ENCODE measurements at places on chromosomes 2 and 18.
A peak's percentile ranks its signal among the peaks of the same experiment; 100 is the strongest.

DNA sequence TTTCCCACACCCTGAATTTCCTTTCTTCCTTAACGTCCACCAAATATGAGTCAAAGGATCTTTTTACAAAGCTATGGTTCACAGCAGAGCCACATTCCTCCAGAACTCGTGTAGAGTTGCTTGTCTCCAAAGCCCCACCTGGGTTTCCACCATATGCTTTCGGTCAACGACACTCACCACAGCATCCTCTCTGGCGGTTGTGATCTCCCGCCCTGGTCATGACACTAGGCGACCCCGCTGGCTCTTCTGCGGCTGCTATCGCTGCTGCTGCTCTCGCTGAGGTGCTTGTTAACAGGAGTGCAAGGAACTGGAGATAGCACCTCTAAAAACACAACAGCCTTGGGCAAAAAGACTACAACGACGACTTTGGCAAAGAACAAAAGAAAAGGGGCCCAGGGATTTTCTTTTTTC, 340 bp downstream of the SLC40A1 start:
- DNase-seq = peak; percentile 71

GRCh38 chr18:31125878-31126277, 23.7 kb upstream of the DSC2 start:
- no peak for DNase-seq

DNA sequence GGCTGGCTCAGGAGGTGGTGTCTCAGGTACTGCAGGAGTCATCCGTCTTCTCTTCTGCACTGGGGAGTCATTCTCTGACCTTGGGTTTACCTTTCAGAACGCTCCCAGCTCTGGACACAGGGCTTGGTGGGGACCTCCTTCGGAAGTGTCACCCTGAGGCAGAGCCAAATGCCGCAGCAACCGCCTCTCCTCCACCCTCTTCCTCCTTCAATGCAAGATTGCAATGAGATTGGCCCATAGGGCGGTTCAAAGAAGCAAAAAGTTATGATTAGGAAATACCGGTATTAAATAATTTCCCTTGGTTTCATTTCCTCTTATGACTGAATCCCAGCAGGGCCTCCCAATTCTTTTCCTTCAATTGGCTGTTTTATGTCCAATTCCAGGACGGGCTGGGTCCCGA, 178.8 kb downstream of the ACKR3 start:
- DNase-seq = peak; percentile 33

DNA sequence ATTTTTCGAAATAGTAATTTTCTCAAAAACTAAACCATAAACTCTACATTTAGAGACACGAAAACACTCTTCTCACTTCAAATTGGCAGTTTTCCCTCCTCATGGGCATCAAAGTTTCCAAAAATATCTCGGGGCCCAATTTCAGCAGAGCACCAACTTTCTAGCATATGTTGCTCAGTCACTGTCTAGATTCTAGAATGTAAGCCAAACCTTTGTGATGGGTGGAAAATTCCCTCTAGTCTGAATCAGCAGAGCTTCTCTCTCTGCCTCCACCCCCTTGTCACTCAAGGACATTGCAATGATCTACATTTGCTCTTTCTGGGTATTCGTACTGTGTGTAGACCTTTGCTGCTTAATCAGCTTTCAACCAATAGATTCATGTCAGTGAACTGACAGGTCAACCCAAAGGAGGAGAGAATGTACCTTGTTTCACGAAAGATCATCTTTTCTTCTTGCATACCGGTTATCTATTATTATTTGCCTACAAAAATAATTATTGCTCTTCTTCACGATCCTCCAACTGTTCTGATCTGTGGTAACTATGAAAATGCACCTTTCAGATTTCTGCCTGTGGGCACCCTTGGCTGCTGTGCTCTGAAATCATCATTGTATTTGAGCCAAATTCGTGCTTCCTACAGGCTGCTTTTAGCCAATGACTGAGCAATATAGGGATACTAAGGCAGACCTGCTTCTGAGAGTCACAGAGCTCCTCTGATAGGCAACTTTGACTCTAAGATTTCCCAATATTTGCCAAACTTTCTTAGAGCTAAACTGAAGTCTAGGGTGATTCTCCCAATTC, 38.7 kb upstream of the GLS start:
- no peak for DNase-seq

- no peak for DNase-seq
Observed at GRCh38 chr2:148885988-148886387, 11.0 kb downstream of the KIF5C start.

DNA sequence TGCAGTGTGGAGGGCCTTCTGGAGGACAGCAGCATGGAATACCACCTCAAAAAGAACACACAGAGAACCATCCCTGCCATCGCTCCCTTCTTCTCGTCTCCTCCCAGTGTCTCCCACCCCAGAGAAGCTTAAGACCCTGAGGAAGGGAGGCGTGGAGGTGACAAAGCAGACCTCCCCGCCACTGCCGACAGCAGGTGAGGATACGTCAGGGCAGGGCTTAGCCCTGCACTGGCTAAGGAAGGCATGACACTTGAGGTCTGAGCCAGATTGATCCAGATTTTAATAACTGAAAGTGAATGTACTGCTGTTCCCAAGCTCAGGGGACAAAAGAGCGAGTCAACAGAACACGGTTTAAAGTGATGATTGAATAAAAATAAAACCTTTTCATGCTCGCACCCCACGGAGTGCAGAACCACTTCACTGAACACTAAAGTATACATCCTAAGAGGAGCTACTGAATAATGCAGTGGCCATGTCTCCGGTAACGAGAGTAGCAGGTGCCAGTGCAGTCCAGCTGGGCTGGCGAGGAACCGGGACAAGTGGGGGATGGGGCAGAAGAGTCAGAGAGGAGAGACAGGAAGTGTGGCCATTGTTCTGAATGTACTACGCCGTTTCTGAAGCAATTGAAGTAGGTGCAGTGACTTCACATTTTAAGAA, 391.0 kb downstream of the CDH2 start:
- DNase-seq = no peak

DNA sequence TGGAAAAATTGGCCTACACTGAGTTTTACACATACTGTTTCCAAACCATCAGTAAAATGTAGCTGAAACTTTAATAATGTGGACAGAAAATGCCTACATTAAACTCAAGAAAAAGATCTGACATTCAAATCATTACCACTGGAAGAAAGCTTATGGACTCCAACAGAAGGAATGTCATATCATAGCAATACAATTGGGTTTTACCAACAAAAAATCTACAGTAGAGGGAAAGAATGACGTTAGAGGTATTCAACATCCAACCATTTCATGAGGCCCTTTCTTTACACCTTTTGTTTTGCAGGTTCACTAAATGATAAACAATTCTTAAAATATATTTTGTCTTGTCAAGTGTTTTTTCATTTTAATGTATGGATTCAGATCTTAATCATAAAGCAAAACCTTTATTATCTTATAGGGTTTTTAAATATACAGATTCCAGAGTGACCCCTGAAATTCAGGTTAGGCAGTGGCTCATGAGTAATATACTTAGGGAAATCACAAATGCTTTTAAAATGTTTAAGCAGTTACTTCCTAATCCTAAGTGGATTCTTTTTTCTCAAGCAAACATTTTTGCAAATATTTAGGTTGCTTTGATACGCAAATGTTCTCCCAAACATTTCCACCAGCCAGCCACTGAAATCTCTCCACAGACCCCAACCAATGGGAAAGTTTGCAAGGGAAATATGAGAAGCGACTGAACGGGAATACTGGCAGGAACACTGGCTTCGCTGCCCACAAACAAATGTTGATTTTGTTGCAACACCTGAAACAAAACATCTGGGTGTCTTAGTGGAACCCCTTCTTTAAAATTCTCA, 168.7 kb downstream of the TCF4 start:
- DNase-seq = no peak

- no peak for DNase-seq
Observed at GRCh38 chr2:181790716-181791649, 100.5 kb upstream of the ITPRID2 start.

GRCh38 chr18:67282796-67283195, 233.7 kb downstream of the DSEL start:
- no peak for DNase-seq

DNA sequence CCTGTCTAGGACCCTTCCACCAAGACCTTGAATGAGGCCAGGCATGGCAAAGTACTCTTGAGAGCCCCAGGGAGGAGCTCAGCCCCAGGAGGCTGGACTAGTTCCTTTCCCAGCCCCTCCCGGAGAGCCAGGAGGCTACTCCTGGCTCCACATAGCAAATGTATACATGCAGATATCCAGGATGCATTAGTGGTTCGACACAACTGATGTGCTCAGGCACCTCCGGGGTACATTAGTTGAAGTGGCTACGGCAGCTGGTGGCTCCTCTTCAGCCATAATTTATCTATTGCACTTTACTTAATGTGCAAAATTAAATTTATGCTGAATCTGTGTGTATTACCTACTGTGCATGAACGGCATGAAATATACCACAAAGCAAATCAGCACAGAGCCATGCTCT, 182.8 kb upstream of the MEIS1 start:
- DNase-seq = no peak

DNA sequence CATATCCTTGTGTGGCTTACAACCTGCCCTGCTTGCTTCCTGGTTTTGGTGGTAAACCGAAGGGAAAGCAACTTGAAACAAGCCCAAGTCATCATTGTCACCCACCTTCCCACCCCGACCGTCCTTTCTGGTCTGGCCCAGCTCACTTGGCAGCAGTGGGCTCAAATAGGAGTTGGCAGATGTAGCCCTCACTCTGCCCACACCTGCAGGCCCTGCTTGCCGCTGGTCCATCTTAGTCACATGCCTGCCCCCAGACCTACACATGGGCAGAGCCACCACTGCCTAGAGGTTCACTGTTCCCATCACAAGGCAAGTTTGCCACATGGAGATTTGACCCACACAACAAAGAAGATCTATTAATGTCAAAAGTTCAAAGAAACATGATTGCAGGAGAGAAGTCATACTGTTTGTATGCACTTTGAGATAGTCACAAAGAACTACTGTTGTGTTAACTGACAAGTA, 9.3 kb downstream of the EIPR1 start:
- no peak for DNase-seq

GRCh38 chr2:20486571-20486970, 39.7 kb downstream of the RHOB start:
- no peak for DNase-seq

DNA sequence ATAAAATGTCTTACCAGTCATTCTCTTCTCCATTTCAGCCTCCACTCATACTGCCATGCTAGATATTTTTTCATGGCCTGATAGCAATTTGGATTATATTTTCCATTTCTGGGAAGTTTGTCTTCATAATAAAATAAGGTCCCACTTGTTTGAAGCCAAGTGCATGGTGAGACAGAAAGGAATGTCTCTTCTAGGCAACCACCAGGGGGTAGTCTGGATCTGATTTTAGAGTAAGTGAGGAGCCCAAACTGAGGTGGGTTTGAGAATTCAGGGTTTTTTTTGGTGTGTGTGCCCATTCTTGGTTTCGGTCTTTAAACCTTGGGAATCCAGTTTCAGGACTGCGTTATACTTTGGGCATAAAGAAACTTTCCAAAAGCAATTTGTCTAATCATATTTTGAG, 315.5 kb downstream of the RPRM start:
- DNase-seq = no peak

GRCh38 chr2:239826786-239827522, 198.2 kb downstream of the NDUFA10 start:
- DNase-seq = peak; percentile 33

- DNase-seq = no peak
Observed at GRCh38 chr2:1586923-1587840, 157.1 kb downstream of the PXDN start.

- no peak for DNase-seq
Observed at GRCh38 chr2:63537306-63537705, 51.0 kb downstream of the WDPCP start.

DNA sequence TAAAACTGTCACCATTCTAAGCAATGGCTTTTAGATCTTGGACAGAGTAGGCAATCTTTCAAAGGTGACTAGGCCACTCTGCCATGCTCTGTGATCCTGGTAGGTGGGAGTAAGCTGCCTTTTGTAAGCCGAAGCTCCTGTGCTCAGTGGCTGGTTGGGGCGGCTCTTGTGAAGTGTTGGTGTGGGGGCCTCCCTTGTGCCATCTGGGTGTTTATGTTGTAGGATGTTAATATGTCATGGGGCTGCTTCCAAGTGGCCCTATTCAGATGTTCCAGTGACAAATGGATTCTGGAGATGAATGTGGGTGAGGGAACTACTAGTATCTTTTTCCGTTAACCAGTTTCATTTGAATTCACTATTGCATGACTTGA, 116.8 kb upstream of the SPRED2 start:
- no peak for DNase-seq

DNA sequence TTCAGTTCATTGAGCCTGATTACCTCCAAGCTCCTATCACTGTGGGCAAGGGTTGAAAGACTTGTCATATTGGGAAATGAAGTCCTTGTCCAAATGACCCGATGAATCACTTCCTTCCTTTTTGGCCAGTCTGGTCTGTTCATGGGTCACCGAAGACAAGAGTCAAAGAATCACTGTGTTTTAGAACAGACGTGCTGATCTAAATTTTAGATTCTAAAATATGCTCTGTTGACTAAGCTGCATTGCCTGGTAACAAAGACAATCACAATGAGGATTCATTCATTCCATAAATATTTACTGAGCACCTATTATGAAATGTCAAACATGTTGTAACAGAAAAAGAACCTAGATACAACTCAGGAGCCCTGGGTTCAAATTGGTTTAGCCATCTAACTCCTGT, 99.4 kb upstream of the RND3 start:
- no peak for DNase-seq

- no peak for DNase-seq
Observed at GRCh38 chr2:26993768-26994167, 23.3 kb downstream of the MAPRE3 start.

- DNase-seq = no peak
Observed at GRCh38 chr2:159553727-159554126, 62.6 kb downstream of the BAZ2B start.

DNA sequence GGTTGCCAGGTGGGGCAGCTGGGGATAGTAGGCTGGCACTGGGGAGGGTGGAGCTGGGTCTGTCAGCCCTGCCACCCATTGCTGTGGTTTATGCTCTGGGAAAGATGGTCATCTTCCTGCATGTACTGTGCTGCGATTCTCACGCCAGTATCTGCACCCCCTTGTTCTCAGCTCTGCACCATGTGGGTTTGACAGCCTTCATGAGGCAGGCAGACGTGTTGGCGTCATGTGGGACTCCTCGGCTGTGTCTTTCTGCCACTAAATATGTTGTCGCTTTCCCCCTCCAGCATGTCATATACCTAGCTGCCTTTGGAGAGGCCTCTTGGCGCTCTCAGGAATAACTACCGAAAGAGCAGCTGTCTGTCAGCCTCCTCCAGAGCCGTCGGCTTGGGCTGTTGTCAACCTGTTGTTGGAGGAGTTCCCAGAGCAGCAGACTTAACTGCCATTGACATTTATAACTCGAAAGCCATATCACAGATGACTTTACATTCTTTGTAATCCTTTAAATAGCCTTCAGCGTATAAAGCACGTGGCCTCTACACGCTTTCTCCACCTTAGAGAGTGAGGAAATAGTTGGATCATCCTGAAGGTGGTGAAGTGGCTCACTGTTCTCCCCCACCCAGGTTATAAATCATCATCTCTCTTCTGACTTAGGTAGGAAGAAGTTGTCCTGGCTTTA, 80.4 kb upstream of the MGAT5 start:
- DNase-seq = no peak

DNA sequence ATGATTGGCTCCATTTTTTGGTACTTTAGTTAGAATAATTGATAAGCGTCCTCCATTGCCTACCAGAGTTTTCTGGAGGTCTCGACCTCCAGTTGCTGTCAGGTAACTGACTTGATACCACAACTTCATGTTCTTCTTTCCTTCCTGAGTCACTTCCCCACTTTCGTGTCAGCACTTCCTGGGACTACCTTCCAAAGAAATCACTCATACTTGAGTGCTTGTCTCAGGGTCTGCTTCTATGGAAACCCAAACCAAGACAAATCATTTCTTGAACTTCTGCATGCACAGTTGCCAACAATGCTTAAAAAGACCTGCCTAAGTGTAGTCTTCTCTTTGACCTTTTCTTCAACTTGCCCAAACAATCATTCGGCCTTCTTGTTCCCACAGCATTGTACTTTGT, 210.3 kb upstream of the ETAA1 start:
- DNase-seq = no peak

All from activated CD8-positive, alpha-beta memory T cell treated with anti-CD3 and anti-CD28 coated beads for 24 hours (primary cell).